Effector memory CD8-positive, alpha-beta T cell (primary cell): ENCODE measurements at places on chromosomes 6 and 20.
A peak's percentile ranks its signal among the peaks of the same experiment; 100 is the strongest.

DNA sequence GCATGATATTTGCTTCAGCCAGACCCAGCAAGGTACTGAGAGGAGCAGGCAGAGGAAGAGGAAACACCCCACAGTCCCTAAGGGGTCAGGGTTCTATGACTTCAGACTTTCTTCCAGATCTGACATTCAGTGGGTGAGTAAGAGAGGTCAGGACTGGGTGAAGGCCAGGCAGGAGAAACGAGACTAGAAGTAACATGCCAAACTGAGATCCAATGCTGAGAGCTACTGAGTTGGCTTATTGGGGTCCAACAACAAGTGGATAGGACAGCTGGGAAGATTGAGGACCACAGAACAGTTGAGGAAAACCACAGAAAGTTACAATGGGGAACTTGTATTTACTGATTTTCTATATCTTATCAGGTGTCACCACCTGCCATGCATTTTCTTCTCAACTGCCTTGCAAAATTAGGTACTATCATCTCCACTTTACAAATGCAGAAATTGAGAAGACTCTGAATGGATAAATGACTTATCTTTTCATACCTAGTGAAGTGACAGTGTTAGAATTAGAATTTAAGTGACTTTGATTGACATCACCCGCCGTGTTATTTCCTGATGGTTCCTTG lies 43.8 kb upstream of the HIVEP1 start:
- no peak overlapping the region for H3K4me3 ChIP-seq
- no peak for DNase-seq
- H3K36me3 ChIP-seq, result no peaks in the 10 kb centered on the region
- H3K27me3 ChIP-seq, result peaks cover 5% of the 10 kb centered on the region
- no peak overlapping the region for H3K27ac ChIP-seq

DNA sequence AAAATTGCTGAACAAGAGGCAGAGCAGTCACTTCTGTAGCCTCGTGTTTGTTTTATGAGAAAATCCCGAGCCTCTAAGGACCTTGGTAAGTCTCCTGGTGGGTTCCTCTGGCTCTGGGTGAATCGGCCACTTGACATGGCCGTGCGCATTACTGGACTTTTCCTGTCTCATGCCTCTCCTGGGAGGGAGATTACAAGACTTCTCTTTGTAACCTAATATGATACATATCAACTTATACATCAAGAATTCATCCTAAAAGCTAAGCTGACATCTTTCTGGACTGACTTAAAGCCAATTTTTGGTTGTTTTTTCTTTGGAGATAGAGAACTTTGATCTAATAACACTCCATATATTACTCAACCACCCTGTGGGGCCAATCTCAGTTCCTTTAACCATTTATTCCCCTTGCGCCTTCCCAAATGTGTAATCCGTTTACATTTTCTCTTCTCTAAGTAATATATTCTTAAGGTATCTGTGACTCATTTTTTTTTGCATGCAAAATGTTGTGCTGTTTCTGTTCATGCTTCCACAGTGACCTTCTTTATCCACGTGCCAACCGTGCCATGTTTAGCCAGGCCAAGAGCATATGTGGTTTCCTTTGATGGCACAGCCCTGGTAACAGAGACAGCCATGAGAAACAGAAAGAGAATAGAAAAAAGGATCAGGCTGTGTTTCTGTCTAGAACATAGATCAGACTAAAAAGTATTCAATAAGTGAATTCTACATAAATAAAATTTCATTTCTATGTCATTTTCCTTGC lies 47.5 kb upstream of the JAG1 start:
- H3K27me3 ChIP-seq, result peaks cover 24% of the 10 kb centered on the region
- H3K4me1 ChIP-seq, result no peaks in the 10 kb centered on the region
- no peaks in the 10 kb centered on the region for H3K36me3 ChIP-seq
- DNase-seq, result no peak
- no peak overlapping the region for H3K4me3 ChIP-seq
- H3K27ac ChIP-seq, result no peak overlapping the region

DNA sequence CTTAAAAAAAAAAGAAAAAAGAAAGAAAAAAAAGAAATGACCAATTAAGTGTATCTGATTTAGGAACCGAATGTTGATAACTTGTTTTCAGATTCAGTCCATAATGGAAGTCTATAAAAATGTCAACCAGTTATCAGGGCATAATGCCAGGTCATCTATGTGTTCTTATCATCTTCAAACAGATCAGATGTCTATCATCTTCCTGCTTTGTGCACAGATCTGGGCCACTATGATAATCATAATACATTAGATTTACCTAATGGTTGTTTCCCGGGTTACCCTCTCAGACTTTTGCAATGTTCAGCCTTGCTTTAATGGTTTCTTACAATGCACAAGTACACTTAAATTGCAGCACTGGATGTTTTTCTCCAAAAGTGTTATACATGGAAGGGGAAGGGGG lies 100.6 kb downstream of the NKAIN2 start:
- H3K27ac ChIP-seq, result no peak overlapping the region
- no peak for DNase-seq
- no peak overlapping the region for H3K4me3 ChIP-seq
- no peaks in the 10 kb centered on the region for H3K4me1 ChIP-seq
- H3K27me3 ChIP-seq, result no peaks in the 10 kb centered on the region

- no peaks in the 10 kb centered on the region for H3K4me1 ChIP-seq
- H3K27ac ChIP-seq, result no peak overlapping the region
- DNase-seq, result no peak
- peaks cover 4% of the 10 kb centered on the region for H3K27me3 ChIP-seq
- no peak overlapping the region for H3K4me3 ChIP-seq
Observed at GRCh38 chr6:71127374-71127773, 161.2 kb upstream of the OGFRL1 start.

DNA sequence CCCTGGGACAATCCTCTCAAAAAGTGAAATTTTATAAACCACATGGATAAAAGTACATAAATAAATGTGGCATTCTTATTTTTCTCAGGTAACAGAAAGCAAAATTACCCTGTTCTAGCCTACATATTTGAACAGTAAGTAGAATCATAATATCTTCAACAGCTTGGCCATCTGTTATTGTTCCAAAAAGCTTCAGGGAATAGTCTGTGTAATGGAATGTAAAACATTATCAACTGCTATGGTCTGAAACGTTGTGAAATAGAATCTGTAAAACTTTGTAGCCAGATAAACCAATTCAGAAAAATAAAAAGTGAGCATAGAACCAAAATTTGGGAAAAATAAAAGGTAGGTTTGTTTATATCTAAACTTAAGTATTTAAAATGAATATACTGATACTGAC lies 114.7 kb downstream of the THEMIS start:
- H3K4me1 ChIP-seq, result peaks cover 34% of the 10 kb centered on the region
- peak overlapping the region; percentile 48 for H3K27ac ChIP-seq
- H3K36me3 ChIP-seq, result peaks cover 11% of the 10 kb centered on the region
- H3K27me3 ChIP-seq, result no peaks in the 10 kb centered on the region
- DNase-seq, result no peak

GRCh38 chr6:138726066-138726756 lies 47.4 kb upstream of the CCDC28A start:
- H3K36me3 ChIP-seq, result no peaks in the 10 kb centered on the region
- DNase-seq, result no peak
- H3K4me3 ChIP-seq, result no peak overlapping the region
- H3K27ac ChIP-seq, result no peak overlapping the region
- peaks cover 15% of the 10 kb centered on the region for H3K27me3 ChIP-seq
- peaks cover 4% of the 10 kb centered on the region for H3K4me1 ChIP-seq

GRCh38 chr6:55492259-55492658 lies 86.7 kb downstream of the HMGCLL1 start:
- no peaks in the 10 kb centered on the region for H3K27me3 ChIP-seq
- H3K4me3 ChIP-seq, result no peak overlapping the region
- H3K4me1 ChIP-seq, result no peaks in the 10 kb centered on the region
- H3K36me3 ChIP-seq, result no peaks in the 10 kb centered on the region
- DNase-seq, result no peak

- no peaks in the 10 kb centered on the region for H3K27me3 ChIP-seq
- peaks cover 67% of the 10 kb centered on the region for H3K36me3 ChIP-seq
- no peak for DNase-seq
- no peak overlapping the region for H3K4me3 ChIP-seq
Observed at GRCh38 chr6:3077430-3077829, 9.1 kb downstream of the RIPK1 start.
